RKO (cell line): ENCODE measurements at places on chromosomes 1 and 21.

DNA sequence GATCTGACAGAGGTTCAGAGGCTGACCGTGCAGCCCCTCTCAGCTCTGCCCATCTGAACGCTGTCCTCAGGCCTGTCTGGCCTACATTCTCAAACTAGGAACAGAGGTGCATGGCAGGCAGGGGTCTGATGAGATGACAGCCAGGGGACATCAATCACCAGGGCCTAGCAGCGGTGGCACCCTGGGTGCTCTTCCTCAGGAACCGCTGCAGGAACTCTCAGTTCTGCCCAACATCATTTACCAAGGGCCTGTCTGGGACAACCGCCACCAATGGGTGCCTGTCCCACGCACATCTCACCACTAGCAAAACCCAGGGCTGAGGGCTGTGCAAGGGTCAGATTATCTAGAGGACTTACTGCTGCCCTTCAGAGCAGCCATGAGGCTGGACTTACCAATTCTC, 245.7 kb downstream of the TOMM20 start:
- DNase-seq, result no peak

GRCh38 chr1:63729227-63729620, 44.6 kb upstream of the ROR1 start:
- DNase-seq, result no peak

DNA sequence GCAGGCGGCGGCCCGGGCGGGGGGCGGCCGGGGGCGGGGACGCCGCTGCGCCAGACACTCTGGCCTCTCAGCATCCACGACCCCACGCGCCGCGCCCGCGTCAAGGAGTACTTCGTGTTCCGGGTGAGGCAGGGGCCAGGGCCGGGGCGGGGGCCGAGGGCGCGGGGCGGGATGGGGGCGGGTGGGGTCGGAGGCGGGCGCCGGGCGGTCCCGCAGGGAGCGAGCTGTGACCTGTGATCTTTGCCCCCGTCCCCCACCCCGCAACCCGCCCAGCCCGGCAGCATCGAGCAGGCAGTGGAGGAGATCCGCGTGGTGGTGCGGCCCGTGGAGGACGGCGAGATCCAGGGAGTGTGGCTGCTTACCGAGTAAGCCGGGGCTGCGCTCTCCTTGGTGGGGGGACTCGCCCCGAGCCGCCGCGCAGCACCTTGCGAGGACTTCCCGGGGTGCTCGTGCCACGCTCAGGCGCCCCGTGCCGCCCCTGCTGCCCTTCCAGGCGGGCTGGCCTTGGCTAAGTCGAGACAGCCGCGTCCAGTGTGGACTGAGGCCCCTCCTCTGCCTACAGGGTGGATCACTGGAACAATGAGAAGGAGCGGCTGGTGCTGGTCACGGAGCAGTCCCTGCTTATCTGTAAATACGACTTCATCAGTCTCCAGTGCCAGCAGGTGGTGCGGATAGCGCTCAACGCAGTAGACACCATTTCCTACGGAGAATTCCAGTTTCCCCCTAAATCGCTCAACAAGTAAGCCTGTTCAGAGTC, 514 bp downstream of the TPRG1L start:
- DNase-seq, result peak; percentile 74

- no peak for DNase-seq
Observed at GRCh38 chr1:87938631-87939030, 610.0 kb downstream of the LMO4 start.

- no peak for DNase-seq
Observed at GRCh38 chr1:223742856-223743517, 30.6 kb downstream of the CAPN2 start.

GRCh38 chr1:33394770-33395169, 36.1 kb downstream of the PHC2 start:
- DNase-seq, result no peak

GRCh38 chr1:201229095-201229494, 38.5 kb downstream of the IGFN1 start:
- no peak for DNase-seq

- no peak for DNase-seq
Observed at GRCh38 chr1:182624577-182624976, 20.4 kb upstream of the RGS16 start.
